ENCODE measurements at places on chromosomes 1 and 21.
A peak's percentile ranks its signal among the peaks of the same experiment; 100 is the strongest.

- DNase-seq = no peak
Measured at GRCh38 chr21:36186081-36186480, 29.5 kb downstream of the DOP1B start.

DNA sequence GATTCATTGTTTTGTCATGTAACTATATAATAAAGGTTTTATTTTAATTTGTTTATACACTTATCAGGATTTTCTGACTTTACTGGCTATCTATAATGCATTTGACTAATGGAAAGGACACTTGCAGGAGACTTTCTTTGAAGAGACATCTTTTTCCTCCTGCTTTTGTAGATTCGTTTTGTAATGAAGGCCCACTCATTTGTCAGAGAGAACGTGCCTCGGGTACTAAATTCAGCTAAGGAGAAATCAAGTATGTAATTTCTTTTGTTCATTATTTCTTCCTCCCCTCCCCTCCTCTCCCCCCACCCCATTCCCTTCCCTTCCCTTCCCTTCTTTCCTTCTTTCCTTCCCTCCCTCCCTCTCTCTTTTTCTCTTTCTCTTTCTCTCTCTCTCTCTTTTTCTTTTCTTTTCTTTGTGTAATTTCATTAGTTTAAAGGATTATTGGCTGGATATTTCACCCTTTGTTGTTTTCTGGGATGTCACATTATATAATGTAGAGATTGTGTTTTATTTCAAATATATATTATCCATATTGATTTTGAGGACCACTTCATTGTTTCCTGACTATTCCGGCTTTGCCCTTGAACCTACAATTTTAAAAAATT is 23.7 kb upstream of the AXDND1 start:
- DNase-seq = no peak

DNA sequence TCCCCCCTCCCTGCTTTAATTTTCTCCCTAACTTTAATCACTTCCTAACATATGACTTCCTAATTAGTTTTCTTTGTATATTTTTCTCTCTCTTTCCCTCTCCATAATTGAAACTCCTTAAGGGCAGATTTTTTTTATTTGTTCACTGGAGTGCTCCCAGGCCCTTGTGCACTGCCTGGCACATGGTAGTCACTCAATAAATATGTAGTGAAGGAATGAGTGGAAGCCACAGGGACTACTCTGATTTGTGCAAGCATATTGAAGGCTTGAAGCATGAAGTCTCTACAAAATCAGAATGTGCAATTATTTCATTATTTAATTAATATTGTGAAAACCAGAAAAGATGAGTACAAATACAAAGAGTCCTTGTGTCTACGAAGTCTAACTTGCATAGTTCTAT is 41.5 kb downstream of the SNX7 start:
- no peak for DNase-seq

DNA sequence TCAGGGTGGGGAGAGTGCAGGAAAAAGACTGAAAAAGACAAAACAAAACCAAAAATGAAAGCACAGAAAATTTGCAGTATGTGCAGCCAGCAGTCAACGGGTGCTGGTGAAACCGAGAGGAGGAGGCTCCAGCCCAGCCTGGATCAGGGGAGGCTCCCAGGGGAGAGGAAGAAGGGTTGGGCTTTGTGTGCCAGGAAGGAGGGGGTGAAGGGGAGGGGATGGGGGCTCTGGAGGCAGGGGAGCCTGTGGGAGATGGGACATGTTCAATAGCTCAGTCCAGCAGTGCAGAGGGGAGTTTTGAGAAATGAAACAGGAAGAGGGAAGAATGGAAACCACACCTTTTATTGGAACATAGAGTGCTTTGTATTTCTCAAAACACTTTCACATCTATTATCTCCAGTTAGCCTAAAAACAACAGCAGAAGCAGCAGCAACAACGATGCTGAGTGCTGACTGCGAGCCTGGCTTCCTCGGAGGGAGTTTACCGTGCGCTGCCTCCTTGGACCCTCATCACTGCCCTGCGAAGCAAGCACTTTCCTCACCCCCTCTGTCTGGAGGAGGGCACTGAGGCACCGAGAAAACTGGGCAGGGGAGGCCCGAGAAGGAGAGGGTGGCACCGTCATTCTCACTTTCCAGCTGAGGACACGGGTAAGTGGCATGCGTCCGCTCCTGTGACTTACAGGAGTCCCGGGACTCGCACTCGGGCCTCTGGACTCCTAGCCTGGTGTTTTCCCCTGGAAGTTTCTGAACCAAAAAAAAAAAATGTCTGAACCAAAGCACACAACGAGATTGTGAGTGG is 62.9 kb downstream of the MDM4 start:
- DNase-seq = no peak

- DNase-seq = no peak
Measured at GRCh38 chr1:15004396-15004795, 149.2 kb upstream of the TMEM51 start.

GRCh38 chr1:179091691-179092165 is 9.9 kb downstream of the TOR3A start:
- DNase-seq = no peak

DNA sequence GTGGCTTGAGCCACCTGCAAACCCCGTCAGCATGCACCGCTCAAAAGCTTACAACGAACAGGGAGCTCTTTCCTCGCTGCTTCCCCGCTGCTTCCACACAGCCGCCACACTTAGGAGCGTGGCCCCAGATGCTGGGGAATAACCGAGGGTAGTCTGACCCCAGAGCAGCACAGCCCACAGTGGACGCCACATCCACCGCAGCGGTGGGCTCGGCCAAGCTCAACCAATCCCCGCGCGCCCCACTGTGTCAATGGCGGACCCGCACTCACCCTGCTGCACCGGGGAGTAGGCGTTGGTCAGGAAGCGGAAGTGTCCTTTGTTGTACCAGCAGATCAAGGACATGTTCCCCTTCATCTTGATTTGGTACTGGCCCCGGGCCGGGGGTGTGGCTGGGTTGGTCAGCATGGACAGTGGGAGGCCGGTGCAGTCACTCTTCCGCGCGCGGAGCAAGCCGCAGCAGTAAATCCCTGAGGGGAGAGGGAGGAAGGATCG is 93.5 kb downstream of the PGBD5 start:
- DNase-seq = no peak

GRCh38 chr21:45152265-45152746 is 77.9 kb downstream of the ADARB1 start:
- no peak for DNase-seq

- DNase-seq = no peak
Measured at GRCh38 chr1:150663321-150663720, 33.6 kb downstream of the GOLPH3L start.

DNA sequence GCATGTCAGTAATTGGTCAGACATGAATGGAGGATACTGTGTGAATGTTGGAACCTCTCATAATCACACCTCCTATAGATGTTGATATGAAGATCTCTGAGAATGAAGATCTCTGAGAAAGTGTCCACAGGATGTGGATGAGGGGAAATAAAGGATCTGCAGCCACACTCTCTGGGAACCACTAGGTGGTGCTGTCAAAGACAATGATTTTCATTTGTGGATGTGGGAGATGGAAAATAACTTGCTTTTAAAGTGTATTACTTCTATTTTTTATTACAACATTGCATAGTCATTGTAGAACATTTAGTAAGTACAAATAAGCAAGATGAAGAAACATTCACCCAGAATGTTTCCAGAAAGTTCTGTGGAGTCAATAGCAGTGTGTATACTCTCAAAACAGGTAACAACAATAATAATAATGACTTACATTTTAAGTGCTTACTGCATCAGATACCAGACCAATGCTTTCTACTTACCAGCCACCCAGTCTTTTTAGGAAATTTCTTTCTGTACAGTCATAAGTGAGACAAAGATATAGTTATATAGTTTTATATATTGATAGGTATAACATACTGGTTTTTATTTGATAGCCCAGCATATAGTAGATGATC is 128.2 kb downstream of the ATG4C start:
- DNase-seq = no peak

DNA sequence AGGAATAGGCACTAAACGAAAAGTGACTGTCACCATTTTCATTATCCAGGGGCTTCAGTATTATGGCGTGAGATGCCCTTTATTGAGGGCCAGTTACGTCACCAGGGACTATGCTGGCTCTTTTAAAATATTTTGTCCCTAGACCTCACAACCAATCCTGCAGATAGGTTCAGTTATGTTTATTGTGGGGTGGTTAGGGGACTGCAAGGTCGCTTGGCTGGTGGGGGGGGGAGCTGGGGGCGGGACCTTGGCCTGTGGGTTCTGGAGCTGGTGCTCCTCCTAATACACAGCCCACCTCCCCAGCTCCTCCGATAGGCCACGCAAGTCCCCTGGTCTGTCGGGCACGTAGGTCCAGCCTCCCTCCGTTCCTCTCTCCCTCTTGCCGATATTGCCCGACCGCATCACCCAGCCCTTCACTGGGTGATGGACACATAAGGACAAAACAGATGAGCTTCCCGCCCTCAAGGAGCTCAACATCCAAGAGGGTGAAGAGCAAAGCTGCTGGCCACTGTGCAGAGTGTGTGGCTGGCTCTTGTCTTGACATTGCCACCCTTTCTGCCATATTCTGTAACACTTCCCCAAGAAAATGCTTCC is 271.8 kb downstream of the MATN1 start:
- DNase-seq = no peak

DNA sequence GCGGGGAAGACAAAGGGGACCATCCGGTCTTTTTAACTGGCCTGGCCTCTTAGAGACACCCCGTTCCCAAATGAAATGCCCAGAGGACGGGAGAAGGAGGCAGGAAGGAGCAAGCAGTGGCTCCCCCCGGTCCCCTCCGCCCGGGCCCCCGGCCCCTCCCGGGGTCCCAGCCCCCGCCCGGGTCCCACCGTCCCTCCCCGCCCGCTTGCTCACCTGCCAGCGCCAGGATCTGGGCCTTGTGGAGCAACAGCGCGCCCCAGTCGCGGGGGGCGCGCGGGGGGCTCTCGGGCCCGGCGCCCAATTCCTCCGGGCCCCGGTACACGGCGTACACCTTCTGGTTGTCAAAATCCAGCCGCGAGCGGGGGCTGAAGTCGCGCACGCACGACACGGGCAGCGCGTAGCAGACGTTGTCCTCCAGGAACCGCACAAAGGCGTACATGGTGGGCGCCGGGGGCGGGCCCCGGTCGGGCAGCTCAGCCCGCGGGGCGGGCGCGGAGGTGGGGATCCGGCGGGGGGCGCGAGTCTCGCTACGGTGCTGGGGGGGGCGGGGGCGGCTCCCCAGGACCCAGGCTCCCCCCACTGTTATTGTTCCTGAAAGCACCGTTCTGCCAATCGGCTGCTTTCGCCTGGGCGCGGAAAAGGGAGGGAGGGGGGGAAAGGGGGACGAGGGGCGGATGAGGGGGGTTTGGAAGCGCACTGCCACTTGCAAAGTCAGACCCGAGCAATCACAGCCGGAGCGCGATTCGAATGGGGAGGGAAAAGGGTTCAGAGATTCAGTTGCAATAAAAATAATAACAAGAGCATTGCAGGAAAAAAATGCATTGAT is at the start of gene BEND5:
BEND5 (minus strand) TSS at position 499 of the 826 bp plus-strand sequence; CDS start at position 439, 60 bp downstream.
- peak; percentile 76 for DNase-seq

DNA sequence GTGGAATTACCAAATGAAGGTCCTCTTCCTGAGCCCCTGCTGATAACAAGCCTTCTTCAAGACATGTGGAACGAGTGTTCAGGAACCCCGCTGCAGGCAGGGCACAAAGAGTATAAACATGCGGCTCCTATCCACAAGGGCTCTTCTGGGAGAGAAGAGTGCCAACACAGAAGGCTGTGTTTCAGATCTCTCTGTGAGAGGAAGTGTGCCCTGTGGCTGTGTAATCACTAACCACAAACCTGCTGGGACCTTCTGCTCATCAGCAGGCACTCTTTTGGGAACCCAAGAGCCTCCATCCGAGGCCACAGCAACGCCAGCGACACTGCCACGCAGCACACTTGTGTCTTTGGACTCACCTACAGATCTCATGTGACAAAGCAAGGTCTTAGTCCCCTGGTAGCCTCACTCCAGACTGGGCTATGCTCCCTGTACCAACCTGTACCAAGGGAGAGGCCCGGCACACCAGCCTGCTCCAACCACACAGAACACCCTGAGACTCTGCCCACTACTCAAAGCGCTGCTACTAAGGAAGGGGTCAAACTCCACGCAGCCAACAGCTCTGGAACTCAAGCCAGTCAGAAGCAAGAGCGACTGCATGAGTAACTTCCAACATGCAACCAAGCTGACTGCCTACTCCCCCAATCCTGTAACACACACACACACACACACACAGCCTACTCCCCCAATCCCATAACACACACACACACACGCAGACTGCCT is 7.8 kb downstream of the PTTG1IP start:
- DNase-seq = no peak

DNA sequence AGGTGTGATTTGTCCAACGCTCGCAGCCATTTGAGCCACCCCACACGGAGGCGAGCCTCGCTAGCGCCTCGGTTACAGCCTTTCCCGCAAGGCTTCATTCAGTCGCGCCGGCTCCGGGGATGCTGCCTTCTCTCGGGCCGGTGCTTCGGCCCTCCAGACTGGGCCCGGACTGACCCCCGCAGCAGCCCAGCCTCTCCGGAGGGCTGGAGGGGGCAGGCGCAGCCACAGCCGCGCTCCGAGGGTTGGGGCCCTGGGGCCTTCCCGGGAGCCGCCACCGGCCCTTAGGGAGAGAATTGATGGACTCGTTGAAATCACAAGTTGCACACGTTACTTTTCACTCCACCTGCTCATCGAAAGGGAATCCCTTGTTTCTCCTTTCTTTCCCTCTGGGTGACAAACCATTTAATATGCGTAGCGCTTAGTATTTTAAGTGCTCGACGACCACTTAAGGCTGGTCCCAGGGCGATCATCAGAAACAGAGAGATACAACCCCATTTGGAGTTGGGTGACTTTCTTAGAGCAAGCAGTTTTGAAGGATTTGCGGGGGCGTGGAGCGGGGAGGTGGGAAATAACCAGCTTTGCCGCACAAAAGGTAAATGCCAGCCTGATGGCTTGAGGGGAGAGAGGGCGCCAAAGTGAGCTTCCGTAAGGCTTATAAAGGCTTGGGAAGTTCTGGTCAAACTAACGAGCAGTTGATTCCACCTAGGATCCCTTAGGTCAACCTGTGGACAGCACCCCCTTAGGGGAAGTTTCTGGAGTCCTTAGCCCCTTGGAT is 24.6 kb upstream of the ENAH start:
- no peak for DNase-seq

- no peak for DNase-seq
Measured at GRCh38 chr21:14114251-14114650, 96.5 kb downstream of the LIPI start.

DNA sequence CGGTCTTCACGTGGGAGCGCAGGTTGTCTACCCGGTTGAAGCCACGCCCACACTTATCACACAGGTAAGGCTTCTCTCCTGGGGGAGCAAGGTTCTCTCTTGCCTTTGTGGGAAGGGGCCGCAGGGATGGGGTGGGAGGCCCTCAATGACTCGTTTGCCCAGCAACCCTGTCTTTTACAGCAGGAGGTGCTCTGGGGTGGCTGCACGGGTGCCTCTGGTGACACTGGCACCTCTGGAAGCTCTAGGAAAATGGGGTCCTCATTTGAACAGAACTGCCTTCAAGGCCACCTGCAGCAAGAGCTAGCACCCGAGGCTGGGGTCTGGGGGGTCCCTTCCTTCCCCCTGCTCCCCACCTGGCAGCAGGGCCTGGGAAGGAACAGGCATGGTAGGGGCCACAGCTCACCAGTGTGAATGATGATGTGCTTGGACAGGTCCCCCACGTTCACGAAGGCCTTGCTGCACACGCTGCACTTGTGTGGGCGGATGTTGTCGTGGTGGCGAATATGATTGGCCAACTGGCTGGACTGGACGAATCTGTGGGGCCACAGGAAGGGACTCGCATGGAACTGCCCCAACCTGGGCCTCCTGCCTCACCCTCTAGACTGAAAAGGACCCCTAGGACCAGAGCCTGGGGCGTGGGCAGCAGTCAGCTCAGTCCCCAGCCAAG is 33.1 kb downstream of the ZBTB17 start:
- DNase-seq = no peak
